ENCODE measurements at places on chromosomes 1 and 21. TPM values are rescaled to one million over a fixed set of nuclear protein-coding genes. Genes with fewer than 3 reads are reported as not detected.

RGS8 gene
- not detected for total RNA-seq

ATP5PO gene
- total RNA-seq, result 114 TPM

FMO1 gene
- total RNA-seq, result under 0.01 TPM

NECAP2 gene
- total RNA-seq, result 90.5 TPM

RSPH1 gene
- total RNA-seq, result not detected

SPRR2G gene
- total RNA-seq, result not detected

BSND gene
- not detected for total RNA-seq

RHD gene
- total RNA-seq, result not detected

CCDC30 gene
- 0.97 TPM for total RNA-seq

NOS1AP gene
- 0.43 TPM for total RNA-seq

CELA3B gene
- not detected for total RNA-seq

KRTAP19-3 gene
- not detected for total RNA-seq

ACTA1 gene
- total RNA-seq, result not detected

LPAR3 gene
- 2.6 TPM for total RNA-seq

NIBAN1 gene
- 58.9 TPM for total RNA-seq

GRHL3 gene
- total RNA-seq, result not detected

LORICRIN gene
- not detected for total RNA-seq

AGO4 gene
- 13.8 TPM for total RNA-seq

CSMD2 gene
- 3.0 TPM for total RNA-seq

CGN gene
- total RNA-seq, result not detected

LDLRAD2 gene
- total RNA-seq, result not detected

PLPPR4 gene
- total RNA-seq, result 4.8 TPM

PCP4 gene
- total RNA-seq, result not detected

S100A16 gene
- total RNA-seq, result 159 TPM

HES2 gene
- not detected for total RNA-seq

CA6 gene
- not detected for total RNA-seq

TMEM53 gene
- total RNA-seq, result 6.4 TPM

DNALI1 gene
- total RNA-seq, result 7.1 TPM

KRTAP10-7 gene
- total RNA-seq, result not detected

MTMR11 gene
- total RNA-seq, result 7.8 TPM

PCBP3 gene
- 1.3 TPM for total RNA-seq

DPT gene
- 1.7 TPM for total RNA-seq

FCRL1 gene
- total RNA-seq, result not detected

HCRTR1 gene
- total RNA-seq, result under 0.01 TPM

C1orf21 gene
- total RNA-seq, result 3.9 TPM

F5 gene
- total RNA-seq, result not detected

SELP gene
- total RNA-seq, result not detected

KIAA1614 gene
- total RNA-seq, result 8.4 TPM

OR2T8 gene
- total RNA-seq, result not detected

SLC9C2 gene
- total RNA-seq, result not detected

SLC45A3 gene
- total RNA-seq, result 3.2 TPM

CENPF gene
- total RNA-seq, result 30.7 TPM

NPHS2 gene
- total RNA-seq, result not detected

ZNF683 gene
- not detected for total RNA-seq

ZBTB8A gene
- 5.6 TPM for total RNA-seq
